ENCODE measurements at places on chromosomes 2 and 18.

- DNase-seq: no peak
These were observed 24.9 kb downstream of the GLI2 start for GRCh38 chr2:120760446-120761135.

DNA sequence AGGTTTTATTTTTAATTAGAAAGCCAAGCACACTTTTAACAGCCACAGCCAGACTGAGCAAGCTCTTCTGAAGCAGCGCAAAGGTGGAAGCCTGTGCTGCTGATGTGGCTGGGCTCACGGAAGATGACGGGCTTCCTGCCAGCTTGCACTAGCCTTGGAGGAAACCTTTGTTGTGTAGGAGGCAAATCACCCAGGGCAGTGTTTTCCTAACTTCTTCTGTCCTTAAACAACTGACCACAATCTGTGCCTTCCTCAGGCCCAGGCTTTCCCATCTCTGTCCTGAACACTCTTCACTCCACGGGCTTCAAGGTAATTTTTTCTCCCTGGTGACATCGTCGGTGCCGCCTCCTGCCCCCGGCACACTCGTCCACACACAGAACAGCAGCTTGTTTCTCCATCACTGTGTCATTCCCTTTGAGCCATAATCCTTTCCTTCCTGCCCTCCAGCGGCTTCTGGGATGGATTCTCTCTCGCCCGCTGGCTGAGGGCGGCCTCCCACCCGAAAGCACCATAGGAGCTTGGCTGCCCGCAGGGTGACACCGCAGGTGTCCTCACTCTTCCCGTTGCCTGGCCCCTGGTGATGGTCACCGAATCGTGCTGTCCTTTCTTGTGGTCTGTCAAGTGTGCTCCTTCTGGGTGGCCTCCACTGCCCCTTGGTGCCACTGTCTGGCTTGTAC, 31.1 kb upstream of the INHBB start:
- DNase-seq: no peak

GRCh38 chr2:20231598-20232026, 6.7 kb upstream of the SDC1 start:
- DNase-seq: no peak

- no peak for DNase-seq
These were observed 2.7 kb downstream of the AGXT start for GRCh38 chr2:240871071-240871958.

GRCh38 chr2:100610381-100610831, 47.6 kb downstream of the PDCL3 start:
- DNase-seq: no peak

- no peak for DNase-seq
These were observed 36.8 kb upstream of the PLEKHM3 start for GRCh38 chr2:208062113-208062512.

DNA sequence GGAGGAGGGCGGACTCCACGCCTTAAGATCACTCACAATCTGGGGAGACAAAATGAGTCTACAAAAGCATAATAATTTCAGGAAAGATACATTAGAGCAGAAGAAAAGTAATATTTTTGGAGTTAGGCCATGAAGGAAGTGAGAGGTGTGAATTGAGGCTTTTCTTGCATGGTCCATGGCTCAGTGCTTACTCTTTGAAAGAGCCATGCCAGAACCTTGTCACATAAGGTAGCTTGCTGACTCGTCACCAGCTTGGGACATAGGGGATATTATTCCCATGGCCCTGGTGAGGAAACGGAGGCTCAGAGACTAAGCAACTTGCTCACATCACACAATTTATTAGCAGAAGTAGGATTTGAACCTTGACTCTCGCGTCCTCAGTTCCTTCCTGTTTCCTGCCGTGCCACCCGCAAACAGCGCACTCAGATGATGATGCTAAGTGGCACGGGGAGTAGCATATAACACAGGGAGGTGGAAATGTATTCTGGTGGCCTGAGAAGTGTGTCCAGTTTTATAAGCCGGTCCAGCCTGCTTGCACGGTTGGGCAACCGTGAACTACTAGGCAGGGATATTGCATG, 312.2 kb upstream of the EPAS1 start:
- DNase-seq: no peak

GRCh38 chr2:160278101-160278878, 78.2 kb upstream of the ITGB6 start:
- DNase-seq: no peak

DNA sequence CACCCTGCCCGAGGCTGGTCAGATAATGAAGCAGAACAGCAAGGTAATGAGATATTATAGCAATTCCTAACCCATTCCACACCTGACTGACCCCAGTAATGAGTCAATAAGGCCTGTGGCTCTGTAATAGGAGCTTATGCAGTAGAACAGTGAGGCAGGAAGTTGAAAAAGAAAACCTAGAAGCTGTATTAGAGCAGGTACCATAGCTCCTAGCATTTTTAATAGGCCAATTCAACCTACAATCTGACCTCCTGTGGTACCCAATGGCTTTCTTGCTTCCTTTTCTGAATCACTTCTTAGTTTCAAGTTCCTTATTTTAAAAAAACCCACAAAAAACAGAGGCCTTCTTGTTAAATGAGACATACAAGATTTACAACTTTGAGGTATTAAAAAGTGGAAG, 43.6 kb upstream of the MAP2 start:
- no peak for DNase-seq

GRCh38 chr2:235234736-235235135, 259.1 kb upstream of the AGAP1 start:
- no peak for DNase-seq

DNA sequence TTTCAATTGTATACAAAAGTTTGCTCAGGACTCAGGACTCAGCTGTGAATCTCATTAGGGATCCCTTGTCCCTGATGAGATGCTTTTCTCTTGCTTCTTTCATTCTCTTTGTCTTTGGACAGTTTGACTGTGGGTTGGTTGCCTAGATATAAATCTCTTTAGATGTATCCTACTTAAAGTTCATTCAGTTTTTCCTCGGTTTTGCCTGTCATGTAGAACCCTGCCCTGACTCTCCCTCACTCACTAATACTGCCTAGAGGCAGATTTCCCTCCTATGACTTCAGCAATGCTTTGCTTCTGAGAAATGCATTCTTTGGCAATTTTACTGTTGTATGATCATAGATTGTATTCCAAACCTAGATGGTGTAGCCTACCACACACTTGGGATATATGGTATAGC, 421.4 kb upstream of the TCF4 start:
- no peak for DNase-seq

DNA sequence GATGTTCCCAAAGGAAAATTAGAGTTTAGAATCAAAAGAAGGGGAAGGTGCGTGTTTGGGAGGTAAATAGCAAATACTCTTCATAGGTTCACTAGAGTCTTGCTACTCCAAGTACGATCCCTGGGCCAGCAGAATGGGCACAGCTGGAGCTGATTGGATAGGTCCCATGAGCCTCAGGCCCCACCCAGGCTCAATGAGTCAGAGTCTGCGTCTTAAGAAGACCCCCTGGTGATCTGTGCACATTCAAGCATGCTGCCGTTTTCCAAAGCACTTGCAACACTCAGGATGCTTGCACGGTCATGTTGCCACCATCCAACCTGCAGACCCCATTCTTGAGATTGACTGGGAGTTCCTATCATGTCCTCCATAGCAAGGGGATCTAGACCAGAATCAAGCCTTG, 40.5 kb downstream of the ABCG8 start:
- no peak for DNase-seq
